ENCODE measurements at places on chromosomes 16 and 17.
A peak's percentile ranks its signal among the peaks of the same experiment; 100 is the strongest.

DNA sequence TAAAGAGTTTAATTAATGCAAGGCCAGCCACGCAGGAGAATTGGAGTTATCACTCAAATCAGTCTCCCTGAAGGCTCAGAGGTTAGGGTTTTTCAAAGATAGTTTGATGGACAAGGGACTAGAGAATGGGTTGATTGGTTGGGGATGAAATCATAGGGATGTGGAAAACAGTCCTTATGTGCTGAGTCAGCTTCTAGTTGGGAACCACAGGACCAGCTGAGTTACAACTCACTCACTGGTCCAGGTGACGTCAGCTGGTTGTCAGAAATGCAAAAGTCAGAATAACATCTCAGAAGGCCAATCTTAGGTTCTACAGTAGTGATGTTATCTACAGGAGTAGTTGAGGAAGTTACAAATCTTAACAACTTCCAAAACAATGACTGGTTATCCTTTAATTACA is 47.6 kb downstream of the CPD start:
- no peak for DNase-seq

DNA sequence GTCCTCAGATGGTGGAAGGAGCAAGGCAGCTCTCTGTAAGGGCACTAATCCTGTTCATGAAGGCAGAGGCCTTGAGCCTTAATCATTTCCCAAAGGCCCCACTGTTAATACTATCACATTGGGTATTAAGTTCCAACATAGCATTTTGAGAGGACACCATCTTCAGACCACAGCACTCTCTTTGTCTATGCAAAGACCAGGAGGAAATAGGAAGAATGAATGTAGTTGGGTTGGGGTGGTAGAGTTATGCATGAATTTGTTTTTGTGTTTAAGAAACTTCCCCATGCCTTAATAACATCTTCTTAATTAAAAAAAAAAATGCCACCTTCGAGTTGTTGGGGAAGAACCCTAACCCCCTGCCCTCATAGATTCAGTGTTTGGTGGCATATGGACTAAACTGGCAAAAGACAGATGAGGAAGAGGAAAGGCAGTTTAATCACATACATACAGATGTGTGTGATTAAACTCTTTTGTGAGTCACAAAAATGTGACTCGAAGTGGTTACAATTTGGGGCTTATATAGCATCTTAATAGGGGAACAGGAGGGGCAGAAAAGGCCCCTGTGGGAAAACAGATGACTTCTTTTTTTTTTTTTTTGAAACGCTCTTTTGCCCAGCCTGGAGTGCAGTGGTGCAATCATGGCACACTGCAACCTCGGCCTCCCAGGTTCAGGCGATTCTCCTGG is 35.0 kb upstream of the SLC5A10 start:
- DNase-seq: no peak

- DNase-seq: no peak
Observed at GRCh38 chr17:5819921-5820685, 235.8 kb upstream of the NLRP1 start.

- peak; percentile 61 for DNase-seq
Observed at GRCh38 chr17:75152922-75153779, 1.2 kb downstream of the JPT1 start.

DNA sequence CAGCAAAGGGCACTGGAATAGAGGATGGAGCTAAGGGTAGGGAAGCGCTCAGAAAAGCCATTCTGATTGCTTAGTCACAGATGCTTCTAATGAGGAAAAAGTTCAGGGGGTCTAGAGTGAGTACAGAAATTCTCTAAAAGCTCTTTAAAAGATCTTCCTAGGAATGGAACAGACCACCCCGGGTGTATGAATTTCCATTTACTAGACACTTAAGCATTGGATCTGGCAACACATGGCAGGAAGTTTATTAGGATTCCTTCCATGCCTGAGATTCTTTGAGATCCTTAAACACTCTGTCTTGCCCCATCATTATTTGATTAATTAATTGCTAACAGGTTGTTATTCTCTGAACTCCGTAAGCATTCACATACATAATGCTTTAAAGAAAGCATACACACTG is 8.5 kb downstream of the KRTAP9-7 start:
- no peak for DNase-seq

DNA sequence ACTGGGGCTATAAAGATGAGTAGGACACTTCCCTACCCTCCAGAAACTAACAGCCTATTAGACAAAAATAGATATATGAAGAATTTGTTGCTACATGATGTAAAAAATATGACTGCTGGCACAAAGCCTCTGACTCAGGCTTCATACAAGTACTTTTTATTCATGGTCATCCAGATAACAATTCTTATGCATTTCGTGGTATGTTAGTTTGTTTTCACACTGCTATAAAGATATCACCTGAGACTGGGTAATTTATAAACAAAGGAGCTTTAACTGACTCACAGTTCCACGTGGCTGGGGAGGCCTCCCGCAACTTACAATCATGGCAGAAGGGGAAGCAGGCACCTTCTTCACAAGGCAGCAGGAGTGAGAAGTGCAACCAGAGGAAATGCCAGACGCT is 112.5 kb upstream of the HLF start:
- no peak for DNase-seq

GRCh38 chr16:526181-527014 is 1.1 kb upstream of the CAPN15 start:
- DNase-seq: peak; percentile 72

DNA sequence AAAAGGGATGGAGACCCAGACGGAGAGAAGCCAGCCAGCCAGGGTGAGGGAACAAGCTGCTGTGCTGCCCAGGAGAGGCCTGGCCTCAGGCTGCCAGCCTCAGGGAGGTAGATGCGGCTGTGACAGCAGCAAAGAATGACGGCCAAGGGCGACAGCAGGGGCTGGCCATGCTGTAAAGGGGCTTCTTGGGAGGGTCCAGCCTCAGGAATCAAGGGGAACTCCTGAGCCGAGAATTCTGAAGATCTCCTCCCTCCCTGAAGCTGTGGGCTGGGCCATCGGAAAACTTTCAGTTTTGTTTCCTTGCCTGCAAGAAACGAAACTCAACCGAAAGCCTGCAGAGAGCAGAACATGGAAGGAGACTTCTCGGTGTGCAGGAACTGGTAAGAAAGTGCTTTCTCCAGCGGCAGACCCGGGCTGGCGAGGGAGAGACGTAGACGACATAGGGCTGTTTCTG is at the start of gene XAF1:
TSS of gene XAF1 (plus strand) at position 316 of the 454 bp plus-strand sequence. CDS start at position 349, 33 bp downstream.
- DNase-seq: peak; percentile 58

DNA sequence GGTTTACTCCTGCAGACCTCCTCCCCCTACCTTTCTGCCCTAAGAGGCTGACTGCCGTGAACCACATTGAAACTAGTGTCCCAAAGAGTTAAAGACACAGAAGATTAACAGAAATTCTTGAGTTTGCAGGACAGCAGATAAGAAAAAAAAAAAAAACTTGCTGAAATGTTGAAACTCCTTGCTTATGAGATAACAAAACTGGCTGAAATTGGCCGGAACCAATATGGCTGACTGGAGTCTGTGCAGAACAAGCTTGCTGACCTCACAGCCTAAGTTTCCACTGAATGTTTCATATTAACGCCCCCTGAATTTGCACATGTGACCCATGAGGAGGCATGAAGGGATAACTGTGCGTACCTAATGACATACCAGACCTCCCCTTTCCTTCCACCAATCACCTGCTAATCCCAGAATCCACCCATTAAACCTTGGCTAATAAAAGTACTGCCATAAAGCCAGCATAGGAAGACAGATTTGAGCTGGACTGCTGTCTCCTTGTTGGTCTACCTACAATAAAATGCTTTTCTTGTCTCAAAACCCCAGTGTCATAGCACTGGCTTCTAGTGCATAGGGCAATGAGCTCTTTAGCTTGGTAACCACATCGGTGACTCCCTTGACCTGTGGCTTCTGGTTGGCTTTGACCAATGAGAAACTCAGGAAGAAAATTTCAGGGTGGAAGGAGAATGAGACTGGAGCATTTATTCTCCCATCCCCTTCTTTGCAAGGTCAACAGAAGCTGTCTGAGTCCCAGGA is 80.1 kb downstream of the PMP22 start:
- no peak for DNase-seq

DNA sequence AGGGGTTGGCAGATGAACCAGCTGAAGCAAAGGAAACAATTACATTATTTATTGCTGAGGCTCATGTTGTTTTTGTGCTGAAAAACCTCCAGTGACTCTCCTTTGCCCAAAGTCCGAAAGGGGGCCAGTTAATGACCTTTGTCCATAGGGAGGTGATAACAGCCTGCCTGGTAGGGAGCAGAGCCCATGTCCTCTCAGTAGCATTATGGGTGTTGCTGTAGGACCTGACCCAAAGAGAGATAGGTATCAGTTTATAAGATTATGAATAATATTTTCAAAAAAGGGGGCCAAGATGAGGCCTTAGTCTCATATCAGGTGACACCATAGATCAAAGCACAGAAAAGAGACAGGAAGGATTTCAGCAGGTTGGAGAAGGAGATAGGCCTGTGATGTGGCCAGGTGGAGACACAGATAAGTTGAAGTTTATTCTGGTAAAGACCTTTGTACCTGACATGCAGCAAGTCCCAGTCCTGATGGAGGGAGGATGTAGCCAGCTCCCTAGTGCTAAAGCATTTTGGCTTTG is 55.1 kb downstream of the CENPV start:
- DNase-seq: no peak

GRCh38 chr17:51407576-51407975 is 147.2 kb downstream of the UTP18 start:
- no peak for DNase-seq

DNA sequence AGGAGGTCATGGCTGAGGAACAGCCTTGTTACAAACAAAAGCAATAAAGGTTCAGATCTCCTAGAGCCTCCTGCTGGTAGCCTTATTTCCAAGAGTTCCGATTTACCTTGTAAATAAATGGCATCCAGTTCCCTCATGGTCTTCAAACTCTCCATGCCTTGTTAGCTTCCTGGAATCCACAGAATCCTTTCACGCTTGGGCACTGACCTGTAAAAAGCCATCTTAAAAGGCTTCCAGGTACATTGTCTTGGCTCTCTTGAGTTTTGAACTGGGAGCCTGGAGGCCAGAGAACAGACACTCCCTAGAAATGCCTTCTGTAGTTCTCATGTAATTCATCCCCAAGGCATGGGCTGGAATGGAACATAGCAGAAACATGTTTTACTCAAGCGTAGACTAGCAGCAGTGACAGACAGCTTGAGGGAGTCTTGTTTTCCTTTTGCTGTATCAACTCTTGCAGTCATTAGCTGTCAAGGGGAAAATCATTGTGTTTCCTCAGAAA is 207.9 kb downstream of the SNX29 start:
- no peak for DNase-seq

DNA sequence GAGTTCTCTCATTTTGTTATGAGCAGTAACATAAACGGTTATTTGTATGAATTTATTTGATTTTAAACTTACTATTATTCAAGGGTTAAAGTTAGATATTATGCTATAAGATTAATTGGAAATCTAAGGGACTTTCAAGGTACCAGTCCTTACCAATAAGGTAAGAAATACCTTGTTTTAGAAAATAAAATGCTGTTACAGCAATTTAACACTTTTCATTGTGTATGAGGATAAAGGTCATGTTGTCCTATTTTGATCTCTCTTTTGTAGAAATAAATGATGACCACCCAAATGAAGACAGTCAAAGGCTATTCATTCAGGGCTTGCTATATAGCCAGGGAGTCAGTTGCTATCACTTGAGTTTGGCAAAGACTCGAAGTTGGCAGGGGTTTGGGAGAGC is 1185.9 kb upstream of the GOT2 start:
- DNase-seq: no peak

GRCh38 chr17:72538443-72538842 is 417.6 kb downstream of the SOX9 start:
- DNase-seq: no peak

DNA sequence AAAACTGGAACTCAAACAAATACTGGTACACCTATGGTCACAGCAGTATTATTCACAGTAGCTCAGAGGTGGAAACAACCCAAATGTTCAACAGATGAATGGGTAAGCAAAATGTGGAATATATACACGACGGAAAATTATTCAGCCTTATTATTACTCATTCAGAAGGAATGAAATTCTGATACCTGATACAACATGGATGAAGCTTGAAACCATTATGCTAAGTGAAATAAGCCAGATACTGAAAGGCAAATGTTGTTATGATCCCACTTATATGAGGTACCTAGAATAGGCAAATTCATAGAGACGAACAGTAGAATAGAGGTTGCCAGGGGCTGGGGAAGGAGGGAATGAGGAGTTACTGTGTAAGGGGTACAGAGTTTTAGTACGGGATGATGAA is 27.1 kb upstream of the MYLK3 start:
- no peak for DNase-seq

GRCh38 chr16:9012848-9013507 is 49.3 kb upstream of the USP7 start:
- peak; percentile 26 for DNase-seq

GRCh38 chr17:7462474-7463371 is 16.7 kb downstream of the ZBTB4 start:
- no peak for DNase-seq

DNA sequence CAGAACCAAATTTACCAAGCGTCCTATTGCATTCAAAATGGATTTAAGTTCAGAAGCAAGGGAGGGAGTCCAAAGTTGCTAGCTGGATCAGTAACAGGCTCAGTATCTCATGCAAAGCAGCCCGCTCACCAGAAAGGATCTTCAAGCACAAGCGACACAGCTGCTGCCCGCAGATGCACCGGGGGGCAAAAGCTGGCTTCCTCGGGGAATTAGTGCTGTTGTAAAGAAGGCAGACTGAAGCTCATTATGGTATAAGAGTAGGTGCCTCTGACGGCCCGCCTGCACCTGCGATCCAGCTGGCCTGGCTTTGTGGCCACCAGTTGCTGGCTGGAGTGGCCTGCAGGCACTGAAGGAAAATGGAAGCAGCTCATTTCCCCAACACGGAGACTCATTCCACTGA is 128.4 kb upstream of the RCVRN start:
- DNase-seq: peak; percentile 61

DNA sequence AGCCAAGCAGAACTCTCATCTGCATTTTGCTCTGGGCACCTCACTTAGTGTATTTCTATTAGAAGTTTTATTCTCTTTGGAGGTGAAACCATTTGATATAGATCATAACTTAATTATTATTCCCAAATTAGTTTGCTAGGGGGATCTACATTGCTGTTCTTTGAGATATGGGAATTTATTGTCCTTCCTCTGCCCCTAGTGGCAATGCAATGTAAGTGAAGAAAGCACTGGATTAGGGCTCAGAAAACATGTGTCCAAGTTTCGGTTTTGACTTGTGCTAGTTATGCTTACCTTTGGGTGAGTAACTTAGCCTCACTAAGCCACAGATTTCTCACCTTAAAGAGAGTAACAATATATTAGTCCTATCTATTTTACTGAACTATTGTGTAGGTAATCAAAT is 2.9 kb downstream of the KRT39 start:
- DNase-seq: no peak

DNA sequence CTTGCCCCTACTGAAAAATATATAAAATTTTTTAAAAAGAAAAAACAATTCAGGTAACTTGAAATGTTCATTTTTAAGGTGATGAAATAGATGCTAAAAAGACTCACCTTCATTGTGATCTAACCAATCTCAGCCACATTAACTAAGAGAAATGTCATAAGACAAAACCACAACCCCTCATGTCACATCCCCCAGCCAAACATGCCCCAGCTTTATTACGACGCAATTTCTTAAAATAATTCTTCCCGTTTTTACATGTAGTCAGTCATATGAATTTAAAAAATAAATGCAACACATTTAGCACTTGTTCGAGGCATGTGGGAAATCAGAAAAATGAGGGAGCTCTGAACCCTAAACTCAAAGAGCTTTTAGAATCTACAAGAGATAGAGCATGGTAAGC is 9.5 kb downstream of the AMFR start:
- DNase-seq: no peak

Measured in right hindlimb (tissue), 1 donor.